HS-27A (cell line): ENCODE measurements at places on chromosomes 12 and 14.

DNA sequence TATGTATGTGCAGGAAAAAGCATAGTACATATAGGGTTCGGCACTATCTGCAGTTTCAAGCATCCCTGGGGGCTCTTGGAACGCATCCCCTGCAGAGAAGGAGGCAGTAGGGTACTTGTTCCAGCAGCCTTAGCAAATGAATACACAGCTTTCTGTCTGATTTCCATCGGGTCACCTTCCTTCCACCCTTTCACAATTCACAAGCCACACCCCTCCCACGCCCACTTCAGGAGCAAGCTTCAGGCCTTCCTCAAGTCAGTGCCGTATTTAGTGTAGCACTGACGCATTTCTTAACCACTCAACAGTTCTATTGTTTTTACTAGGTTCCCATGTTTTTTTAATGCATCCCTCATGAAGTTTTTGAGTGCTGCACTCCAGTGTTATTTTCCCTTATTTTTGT lies 64.2 kb downstream of the CLMN start:
- DNase-seq: no peak

DNA sequence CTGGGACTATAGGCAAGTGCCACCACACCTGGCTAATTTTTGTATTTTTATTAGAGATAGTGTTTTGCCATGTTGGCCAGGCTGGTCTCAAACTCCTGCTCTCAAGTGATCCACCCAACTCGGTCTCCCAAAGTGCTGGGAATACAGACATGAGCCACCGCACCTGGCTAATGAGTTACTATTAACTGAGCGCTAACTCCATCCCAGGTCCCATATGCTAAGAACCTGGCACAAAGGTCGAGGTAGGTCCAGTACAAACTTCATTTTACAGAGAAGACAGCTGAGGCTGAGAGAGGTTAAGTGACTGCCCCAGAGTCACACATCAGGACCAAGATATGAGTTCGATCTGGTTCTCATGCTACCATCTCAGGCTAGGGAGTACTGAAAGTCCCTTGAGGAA lies 4.5 kb upstream of the PLA2G1B start:
- no peak for DNase-seq

DNA sequence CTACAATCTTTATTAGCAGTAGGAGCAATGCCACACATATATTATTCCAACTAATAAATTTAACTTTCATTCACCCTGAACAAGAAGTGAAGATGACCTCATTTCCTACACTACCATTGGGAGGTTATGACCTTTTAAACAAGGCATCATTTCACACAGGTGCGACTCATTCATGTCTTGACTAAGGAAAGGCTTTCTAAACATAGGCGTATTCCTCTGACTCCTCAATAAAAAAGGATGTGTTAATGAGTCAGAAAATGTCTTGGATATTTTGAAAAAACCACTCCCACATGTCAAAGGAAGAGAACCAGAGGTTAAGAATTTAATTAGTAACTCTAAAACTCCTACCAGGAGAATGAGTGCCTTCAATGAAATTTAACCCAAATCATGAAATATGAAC lies 115.2 kb downstream of the PRICKLE1 start:
- DNase-seq: peak; percentile 33

DNA sequence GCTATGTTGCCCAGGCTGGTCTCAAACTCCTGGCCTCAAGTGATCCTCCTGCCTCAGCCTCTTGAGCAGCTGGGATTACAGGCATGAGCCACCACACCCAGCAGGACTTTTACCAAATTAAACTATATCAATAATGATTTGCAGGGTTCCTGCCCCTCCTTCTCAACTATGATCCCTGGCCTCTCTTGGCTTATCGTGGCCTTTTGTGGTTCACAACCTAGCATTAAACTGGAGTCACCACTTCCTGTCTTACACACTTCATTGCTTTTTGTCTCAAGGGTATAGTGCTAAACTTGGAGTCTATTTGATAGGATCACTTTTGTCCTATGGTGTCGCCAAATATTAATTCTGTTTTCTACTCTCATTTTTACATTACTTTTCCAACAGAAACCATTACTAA lies 64.5 kb downstream of the SEC23A start:
- DNase-seq: no peak

- no peak for DNase-seq
Observed at GRCh38 chr12:51390891-51391282, 319 bp downstream of the GALNT6 start.

- DNase-seq: no peak
Observed at GRCh38 chr14:99199846-99200653, 71.9 kb downstream of the BCL11B start.
